ENCODE measurements at places on chromosomes 7 and 10.

- no peak for DNase-seq
Observed at GRCh38 chr7:29197916-29198315, 3.3 kb downstream of the CHN2 start.

GRCh38 chr7:131648491-131648890 lies 92.1 kb upstream of the PODXL start:
- no peak for DNase-seq

DNA sequence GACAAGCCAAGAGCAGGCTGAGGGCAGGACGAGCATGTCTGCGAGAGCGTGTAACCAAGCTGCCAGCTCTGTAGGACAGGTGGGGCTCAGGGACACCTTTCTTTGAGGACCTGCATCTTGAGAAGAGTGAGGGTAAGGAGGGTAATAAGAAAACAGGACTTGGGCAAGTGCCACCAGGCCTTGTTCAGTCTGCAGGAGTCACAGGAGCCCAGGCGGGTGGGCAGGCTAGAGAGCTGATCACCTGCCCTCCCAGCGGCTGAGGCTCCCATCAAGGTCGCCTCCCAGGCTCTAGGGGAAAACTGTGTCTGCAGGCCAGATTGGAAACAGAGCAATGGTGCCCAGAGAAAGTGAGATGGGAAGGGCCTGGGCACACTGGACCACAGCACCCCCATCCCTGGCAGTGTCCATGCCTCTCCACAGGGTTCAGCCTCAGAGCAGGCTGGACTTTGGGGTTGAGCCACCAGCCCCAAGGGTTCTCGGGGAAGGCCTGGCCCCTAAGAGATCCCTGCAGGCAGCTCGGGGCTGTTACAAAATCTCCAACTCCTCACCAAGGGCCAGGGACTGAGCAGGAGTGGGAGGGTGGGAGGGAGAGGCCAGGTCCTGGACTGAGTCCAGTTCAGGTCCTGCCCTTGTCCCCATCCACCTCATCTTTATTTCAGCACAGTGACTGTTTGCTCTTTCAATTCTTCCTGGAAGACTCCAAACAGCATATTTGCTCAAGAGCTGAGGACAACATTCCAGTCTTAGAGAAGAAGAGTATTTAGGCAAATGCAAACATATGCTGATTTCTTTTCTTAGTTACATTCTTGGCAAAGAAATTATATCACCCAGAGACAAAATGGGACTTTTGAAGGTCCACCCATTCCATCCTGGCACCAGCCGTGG lies 161.9 kb downstream of the GRID1 start:
- no peak for DNase-seq

GRCh38 chr10:131445623-131446022 lies 134.1 kb upstream of the TCERG1L start:
- no peak for DNase-seq

GRCh38 chr7:47349401-47349800 lies 232.5 kb downstream of the TNS3 start:
- DNase-seq: no peak

GRCh38 chr7:158109364-158110033 lies 478.1 kb downstream of the PTPRN2 start:
- DNase-seq: no peak

GRCh38 chr10:73859428-73859783 lies 14.9 kb downstream of the CAMK2G start:
- DNase-seq: no peak

DNA sequence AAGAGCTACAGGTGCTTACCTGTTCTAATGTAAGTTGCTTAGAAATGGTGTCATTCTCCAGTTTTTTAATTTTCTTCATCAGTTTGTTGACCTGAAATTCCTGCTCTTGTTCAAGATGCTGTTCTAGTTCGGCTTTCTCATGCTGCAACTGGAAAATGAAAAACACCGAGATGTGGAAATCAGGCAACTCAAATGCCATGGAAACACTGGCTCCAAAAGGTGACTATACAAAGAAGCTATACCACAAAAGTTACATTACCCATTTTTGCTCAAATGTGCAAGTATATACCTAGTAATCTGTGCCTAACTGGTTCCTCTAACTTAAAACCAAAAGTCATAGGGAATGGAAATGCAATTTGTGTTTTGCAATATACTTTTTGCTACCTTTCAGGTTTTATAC lies 73.8 kb downstream of the CCDC6 start:
- DNase-seq: no peak

DNA sequence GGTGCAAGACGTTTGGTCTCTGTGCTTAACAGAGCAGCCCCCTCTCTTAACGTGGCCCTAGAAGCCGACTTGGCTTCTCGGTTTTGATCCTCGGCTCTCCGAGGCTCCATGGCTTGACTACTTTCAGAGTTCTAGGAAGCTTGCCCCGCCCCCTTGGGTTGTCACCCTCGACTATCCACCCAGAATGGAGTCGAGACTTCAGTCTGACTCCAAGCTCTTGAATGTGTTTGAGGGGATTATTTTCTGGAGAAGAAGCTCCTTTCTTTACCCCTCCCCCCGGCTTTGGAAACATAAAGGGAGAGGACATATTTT lies 448 bp downstream of the SEC24C start:
- peak; percentile 53 for DNase-seq

DNA sequence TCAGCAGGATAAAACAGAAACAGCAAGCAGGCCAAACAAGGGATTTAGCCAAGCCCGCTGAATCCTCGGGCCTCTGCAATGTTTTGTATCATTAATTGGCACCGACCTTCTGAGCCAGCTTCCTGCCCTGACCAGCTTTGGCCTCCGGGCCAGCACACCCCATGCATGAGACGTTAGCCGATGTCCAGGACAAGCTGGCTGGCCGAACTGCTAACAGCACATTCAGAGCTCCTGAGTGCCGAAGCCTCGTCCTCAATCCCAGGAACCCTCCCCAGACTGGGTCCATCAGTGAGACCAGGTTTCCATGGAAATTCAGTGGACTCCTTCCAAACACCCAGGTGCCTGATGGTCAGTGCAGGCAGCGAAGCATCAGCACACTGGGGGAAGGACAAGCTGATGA lies 134.3 kb upstream of the PFKP start:
- DNase-seq: no peak

GRCh38 chr7:98907570-98907969 lies 29.2 kb downstream of the TRRAP start:
- no peak for DNase-seq

- DNase-seq: peak; percentile 20
Observed at GRCh38 chr10:90179696-90180407, 478.5 kb downstream of the KIF20B start.

- DNase-seq: no peak
Observed at GRCh38 chr7:44994877-44995554, 5.0 kb upstream of the CCM2 start.

DNA sequence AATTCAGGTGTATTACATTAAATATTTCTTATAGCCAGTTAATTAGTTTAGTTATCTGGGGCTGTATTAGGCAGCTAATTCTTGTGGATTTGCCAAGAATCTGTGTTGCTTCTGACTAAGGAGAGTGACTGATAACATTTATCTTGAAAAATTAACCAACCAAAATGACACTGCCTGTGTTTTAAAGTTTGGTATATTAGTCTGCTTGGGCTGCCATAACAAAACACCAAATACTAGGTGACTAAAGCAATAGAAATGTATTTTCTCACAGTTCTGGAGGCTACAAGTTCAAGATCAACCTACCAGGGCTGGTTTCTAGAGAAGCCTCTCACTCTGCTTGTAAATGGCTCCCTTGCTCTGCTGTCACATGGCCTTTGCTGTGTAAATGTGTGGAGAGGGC lies 12.9 kb downstream of the EXOC4 start:
- no peak for DNase-seq

- no peak for DNase-seq
Observed at GRCh38 chr10:30430544-30431298, 3.3 kb upstream of the MAP3K8 start.

DNA sequence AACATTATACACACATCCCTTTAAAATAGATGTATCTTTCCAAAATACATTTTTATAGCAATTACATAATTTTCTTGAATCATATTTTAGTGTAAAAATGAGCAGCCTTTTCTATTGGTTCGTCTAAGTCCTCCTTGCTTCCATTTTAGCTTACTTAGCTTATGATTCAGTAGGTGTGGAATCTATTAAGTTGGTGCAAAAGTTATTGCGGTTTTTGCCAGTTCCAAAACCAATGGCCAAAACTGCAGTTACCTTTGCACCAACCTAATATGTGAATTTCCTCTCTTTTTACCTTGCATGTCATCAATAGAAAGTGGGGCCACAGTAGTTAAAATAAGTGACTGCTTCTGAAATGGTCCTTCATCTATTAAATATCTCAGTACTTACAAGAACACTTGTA lies 279.0 kb downstream of the OTUD1 start:
- no peak for DNase-seq

- DNase-seq: no peak
Observed at GRCh38 chr10:23643111-23643780, 204.4 kb downstream of the OTUD1 start.

GRCh38 chr7:73308074-73308664 lies 457 bp downstream of the NSUN5 start:
- peak; percentile 6 for DNase-seq

GRCh38 chr7:98079891-98080648 lies 26.6 kb upstream of the LMTK2 start:
- no peak for DNase-seq

- no peak for DNase-seq
Observed at GRCh38 chr7:11592699-11593098, 239.3 kb downstream of the THSD7A start.

DNA sequence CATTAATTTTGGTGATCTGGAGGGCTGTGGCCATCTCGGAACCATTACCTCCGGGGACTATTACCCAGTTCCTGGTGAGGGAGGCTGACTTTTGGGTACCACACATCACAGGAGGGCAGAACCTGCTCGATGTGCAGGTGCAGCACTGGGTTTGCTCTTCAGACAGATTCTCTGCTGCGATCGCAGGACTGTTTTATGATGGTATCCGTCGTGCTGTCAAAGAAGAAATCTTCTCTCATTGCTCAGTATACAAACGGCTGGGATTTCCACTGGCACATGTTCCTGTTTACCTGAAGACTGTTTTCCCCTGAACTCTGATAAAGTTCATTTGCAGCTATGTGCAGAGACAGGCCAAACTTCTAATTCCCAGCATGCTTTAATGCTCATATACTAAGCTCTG lies 27.2 kb upstream of the SHH start:
- DNase-seq: no peak

GRCh38 chr10:3486346-3487065 lies 298.5 kb downstream of the KLF6 start:
- DNase-seq: peak; percentile 87

GRCh38 chr10:44154956-44155355 lies 229.9 kb downstream of the CXCL12 start:
- no peak for DNase-seq

GRCh38 chr7:92854501-92855238 lies 18.3 kb upstream of the CDK6 start:
- no peak for DNase-seq

DNA sequence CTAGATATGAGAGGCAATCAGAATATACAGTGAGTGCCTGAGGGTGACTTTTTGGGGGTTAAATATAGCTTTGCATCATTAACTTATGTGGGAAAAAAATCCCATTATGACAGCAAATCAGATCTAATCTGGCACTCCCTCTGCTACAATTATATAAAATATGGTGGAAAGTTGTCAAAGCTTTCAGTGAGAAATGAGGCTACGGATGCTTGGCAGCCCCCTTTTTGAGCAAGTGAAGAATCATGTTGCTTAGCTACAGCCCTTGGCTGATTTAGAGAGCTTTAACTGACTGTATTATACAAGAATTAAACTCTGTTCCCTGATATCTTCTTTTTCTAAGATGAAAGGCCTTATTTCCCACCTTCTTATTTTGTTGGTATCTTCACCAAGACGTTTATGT lies 57.4 kb downstream of the GPR158 start:
- no peak for DNase-seq

- no peak for DNase-seq
Observed at GRCh38 chr7:133386205-133386604, 133.3 kb downstream of the EXOC4 start.

- no peak for DNase-seq
Observed at GRCh38 chr10:6321880-6322279, 119.1 kb downstream of the PFKFB3 start.

- DNase-seq: no peak
Observed at GRCh38 chr10:123635745-123636144, 30.4 kb upstream of the GPR26 start.

DNA sequence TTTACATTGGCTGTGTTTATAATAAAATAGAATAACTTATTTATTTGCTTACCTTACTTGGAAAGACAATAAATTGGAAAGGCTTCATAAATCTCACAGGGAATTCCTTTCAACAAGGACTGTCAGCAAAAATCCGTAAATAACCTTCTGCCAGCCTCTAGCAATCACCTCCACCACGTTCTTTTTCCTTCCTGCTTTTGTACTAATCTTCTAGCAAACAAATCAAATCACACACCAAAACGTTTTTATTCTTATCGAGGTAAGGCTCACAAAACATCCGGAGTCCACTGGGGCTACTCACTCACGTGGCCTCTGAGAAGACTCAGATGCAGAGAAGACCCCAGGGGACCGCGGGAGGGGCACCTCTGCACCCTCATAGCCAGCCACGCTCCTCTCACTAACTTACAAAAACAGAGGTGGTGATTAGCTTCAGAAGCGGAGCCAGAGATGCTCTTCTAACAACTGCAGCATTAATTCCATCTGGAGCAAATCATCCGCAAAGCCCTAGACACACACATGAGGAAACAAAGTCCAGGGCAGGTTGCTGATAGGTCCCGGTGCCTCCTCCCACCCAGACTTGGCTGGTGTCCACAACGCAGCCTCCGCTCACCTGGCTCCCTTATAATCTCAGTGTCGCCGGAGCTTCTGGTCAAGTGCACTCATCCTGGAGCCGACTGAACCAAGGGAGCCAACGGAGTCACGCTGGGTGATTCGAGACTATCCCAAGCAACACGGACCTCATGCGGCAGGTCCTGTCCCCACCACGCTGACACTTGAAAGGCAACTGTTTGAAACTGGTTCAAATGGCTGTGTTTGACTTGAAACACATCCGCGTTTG lies 22.5 kb downstream of the CTBP2 start:
- no peak for DNase-seq

DNA sequence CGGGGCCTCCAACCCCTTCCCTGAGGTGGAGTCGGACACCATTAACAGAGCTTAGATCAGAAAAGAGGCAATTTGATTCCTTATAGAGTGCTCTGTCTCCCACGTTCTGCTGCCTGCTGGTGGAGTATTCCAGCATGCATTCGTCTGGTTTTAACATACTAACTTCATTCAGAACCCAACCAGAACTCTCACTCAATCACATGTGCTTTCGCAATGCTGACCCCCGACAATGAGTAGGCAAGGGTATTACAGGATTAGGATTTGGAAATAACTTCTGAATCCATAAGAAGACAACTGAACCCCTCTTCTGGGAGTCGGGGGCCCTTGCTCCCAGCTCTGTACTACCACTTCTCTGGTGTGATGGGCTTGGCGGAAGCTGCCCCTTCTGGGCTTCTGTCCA lies 55.7 kb upstream of the HABP2 start:
- DNase-seq: no peak

GRCh38 chr10:128421371-128422160 lies 295.3 kb upstream of the MKI67 start:
- no peak for DNase-seq

DNA sequence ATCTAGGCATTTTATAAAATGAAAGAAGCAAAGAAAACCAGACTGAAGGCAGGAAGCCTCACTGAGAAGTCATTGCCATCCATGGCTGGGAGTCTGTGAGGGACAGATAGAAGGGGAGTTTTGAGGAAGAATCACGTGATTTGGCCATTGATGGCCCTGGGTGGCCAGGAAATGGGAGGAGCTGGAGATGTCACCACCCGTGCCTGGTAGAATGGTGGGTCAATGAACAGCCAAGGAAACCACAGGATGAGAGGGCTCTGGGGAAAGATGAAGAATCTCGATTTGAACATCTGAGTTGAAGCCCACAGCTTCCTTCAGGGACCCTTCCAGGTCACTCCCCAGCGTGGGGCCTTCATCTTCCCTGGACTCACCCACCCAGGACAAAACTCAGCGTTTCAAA lies 103.3 kb upstream of the CHST15 start:
- DNase-seq: no peak

Data from LoVo (cell line).